ENCODE measurements at places on chromosomes 5 and 9.

- DNase-seq, result no peak
Measured at GRCh38 chr9:71767163-71767775, 1.0 kb downstream of the CEMIP2 start.

DNA sequence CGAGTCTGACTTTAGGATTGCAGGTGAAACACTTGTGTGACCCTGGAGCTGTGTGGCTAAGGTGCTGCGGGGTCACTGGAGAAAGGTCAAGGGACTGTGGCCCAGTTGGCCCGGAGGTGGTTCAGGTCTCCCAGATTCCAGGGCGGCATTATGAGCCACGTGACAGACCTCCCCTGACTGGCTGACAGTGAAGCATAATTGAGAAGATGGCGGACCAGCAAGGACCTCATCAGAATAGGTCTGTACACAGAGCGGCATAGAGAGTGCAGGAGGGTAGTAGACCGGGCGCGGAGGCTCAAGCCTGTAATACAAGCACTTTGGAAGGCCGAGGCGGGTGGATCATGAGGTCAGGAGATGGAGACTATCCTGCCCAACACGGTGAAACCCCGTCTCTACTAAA is 815 bp upstream of the ODF2 start:
- no peak for DNase-seq

DNA sequence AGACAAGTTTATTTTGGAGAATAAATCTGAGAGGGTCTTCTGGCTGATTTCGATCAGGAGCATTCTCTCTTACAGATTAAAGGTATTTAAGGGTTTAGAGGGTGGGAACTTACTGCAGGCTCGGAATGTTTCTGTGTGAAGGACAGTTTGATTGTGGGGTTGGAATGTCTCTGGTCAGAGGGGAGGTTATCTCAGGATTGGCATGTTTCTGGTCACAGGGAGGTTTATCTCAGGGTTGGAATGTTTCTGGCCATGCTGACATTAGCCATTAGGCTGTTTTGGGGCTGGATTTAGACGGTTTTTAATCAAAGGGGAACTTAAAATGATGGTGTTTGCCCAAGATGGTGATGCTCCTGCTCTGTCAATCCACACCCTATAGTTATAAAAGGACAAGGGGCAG is 95.2 kb downstream of the SLCO4C1 start:
- no peak for DNase-seq

DNA sequence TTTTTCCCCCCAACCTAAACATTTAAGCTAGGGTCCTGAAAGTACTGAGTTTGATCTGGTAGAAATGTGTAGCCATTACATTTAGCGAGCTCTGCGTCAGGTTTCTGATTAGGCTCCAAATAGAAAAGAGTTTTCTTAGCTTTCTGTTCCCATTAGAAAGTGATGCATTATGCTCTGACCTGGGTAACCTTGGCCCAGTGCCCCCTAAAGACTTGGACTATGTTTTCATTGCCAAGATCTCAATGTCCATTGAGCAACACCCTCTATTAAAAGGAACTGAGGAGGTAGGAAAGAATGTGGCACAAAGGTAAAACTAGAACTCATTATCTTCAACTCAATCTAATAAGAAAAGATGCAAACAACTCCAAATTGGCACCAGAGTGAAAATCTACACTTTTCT is 358.9 kb upstream of the PCSK5 start:
- DNase-seq, result no peak

- DNase-seq, result no peak
Measured at GRCh38 chr5:135615581-135616260, 36.9 kb upstream of the CXCL14 start.

DNA sequence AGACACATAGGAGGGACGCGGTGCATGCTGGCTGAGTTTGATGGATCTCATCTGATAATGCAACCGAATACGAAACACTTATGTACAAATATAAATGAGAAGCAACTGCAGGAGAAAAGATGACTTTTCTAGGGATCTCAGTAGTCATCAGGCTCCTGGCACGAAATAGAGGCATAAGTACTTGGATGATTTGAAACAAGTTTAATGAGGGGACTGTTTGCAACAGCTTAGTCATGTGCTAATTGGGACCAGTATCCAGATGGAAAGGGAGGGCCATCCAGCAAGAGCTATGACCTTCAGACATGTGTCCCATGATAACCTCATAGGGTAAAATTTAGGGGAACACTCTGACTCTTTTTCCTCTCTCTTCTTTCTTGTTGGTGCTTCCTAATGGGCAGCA is 123.0 kb downstream of the EGFLAM start:
- DNase-seq, result no peak

GRCh38 chr5:62650197-62650596 is 71.6 kb downstream of the LRRC70 start:
- DNase-seq, result no peak

DNA sequence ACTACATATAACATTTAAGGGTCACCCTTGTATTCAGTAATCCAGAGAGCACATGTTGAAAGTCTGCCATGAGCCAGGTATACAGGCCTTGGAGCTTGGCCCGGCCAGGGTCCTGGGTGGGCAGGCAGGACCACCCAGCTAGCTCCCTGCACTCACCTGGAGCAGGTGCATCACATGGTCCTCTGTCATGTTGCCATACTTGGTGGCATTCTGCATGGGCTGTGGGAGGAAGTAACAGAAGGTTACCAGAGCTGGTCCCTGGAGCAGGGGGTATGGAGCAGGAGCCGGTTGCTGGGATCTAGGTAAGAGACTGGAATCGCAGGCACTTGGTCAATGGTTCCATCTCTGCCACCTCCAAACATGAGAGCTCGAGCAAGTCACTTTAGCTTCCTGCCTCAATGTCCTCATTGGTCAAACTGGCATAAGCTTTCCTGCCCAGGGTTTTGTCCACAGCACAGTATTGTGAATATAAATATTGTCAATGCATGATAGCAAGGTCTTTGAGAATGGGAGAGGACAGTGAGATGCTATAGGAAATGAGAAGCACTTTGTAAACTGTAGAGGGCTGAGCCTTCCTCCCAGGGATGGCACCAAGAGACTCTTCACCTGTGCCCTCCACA is 6.5 kb downstream of the CD74 start:
- no peak for DNase-seq

- no peak for DNase-seq
Measured at GRCh38 chr5:168193493-168194250, 97.8 kb upstream of the WWC1 start.

- DNase-seq, result no peak
Measured at GRCh38 chr5:79002374-79002773, 17.3 kb upstream of the ARSB start.

DNA sequence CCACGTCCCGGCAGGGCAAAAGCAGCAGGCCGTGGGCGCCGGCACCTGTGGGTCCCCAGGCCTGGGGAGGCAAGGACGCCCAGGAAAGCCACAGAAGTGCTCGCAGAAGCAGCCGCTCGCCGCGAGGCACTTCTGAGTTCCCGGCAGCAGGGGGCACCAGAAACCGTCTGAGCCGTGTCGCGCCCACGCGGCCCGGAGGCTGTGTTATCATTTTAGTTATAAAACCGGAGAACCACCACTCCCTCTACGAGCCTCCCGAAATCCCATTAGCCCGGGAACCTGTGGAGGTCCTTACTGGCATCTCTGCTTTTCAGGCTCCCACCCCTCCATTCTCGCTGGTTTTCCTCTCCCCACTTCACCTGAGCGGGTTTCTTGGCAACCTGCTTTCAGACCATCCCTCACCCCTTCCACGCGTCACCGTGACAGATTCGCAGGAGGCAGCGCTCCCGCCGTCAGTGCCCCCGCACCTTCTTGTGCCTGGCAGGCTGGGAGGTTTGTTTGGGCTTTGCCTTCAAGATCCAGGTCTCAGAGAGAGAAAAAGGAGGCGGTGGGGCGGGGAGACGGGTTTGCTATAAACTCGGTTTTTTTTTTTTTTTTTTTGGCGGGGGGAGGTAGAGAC is 2.3 kb downstream of the GDNF start:
- DNase-seq, result peak; percentile 92

DNA sequence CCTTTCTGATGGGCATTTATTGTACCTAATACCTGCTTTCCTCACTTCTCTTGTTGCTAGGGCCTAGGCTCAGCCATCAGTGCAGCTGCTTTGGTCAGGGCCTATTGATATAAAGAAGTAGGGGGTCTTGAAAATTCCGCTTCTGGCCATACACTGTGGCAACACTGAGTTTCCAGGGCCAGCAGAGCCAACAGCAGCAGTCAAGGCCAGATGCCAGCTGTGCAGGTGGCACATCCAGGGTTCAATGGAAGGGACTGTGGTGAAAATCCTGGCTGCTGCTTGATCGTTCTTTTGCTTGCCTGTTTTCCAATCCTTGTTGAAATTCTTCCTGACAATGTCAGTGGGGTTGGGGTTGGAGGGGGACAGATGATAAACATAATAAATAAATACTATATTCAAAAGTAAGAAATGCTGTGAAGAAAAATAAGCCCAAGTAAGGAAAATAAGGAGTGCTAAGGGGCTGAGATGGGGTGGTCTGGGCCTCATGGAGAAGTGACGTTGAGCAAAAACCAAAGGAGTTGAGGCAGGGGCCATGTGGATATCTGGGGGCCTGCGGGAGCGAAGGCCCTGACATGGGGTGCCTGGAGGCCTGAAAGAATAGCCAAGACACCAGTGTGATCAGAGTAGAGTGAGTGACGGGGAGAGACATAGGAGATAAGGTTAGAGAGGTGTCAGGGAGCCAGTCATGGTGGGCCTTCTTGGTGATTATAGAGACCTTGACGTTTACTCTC is 91.0 kb upstream of the ALDH1B1 start:
- DNase-seq, result no peak

GRCh38 chr9:120343416-120343815 is 236.6 kb downstream of the CDK5RAP2 start:
- DNase-seq, result no peak
